ENCODE measurements at places on chromosomes 16 and 17. TPM values are rescaled to one million over a fixed set of nuclear protein-coding genes. Genes with fewer than 3 reads are reported as not detected.

The LCAT gene
- total RNA-seq: 2.3 TPM

The P2RX1 gene
- not detected for total RNA-seq

The SNAI3 gene
- total RNA-seq: 0.47 TPM

The C17orf50 gene
- total RNA-seq: not detected

The SLFN14 gene
- not detected for total RNA-seq

The RRN3 gene
- 53.2 TPM for total RNA-seq

The LDAF1 gene
- 6.8 TPM for total RNA-seq

The MXRA7 gene
- 245 TPM for total RNA-seq

The PERCC1 gene
- total RNA-seq: 111 TPM

- H3K27me3 ChIP-seq: no peaks in the 10 kb centered on the region
- no peak overlapping the region for H3K27ac ChIP-seq
- peak; percentile 65 for DNase-seq
- H3K36me3 ChIP-seq: no peaks in the 10 kb centered on the region
- H3K4me3 ChIP-seq: no peak overlapping the region
Observed at GRCh38 chr16:56203052-56203451, 11.8 kb downstream of the GNAO1 start.

- no peak overlapping the region for H3K4me3 ChIP-seq
- DNase-seq: no peak
- H3K27ac ChIP-seq: no peak overlapping the region
- H3K36me3 ChIP-seq: peaks cover 9% of the 10 kb centered on the region
Observed at GRCh38 chr17:42673266-42673884, 3.4 kb downstream of the PLEKHH3 start.

GRCh38 chr16:15913046-15913698 is 24.8 kb upstream of the CEP20 start:
- DNase-seq: no peak
- no peaks in the 10 kb centered on the region for H3K4me1 ChIP-seq
- no peak overlapping the region for H3K4me3 ChIP-seq
- H3K27me3 ChIP-seq: no peaks in the 10 kb centered on the region
- H3K27ac ChIP-seq: no peak overlapping the region
- no peaks in the 10 kb centered on the region for H3K36me3 ChIP-seq

DNA sequence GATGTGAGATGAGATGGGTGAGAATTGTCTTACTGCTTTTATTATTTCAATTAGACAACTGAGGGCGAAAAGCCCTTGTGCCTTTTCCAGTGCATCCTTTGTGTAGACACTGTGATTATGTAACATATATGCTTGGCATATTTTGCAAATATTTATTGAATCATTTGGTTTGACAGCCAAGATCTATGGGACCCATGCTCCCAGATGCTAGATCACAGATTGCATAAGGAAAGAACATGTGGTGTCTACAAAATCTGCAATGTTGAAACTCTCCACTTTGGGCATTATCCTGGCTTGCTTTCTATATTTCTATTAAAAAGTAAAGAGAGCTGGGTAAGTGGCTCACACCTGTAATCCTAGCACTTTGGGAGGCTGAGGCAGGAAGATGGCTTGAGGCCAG is 4.8 kb upstream of the COG1 start:
- no peaks in the 10 kb centered on the region for H3K27me3 ChIP-seq
- no peak overlapping the region for H3K27ac ChIP-seq
- DNase-seq: no peak
- H3K4me1 ChIP-seq: no peaks in the 10 kb centered on the region
- no peak overlapping the region for H3K4me3 ChIP-seq
- no peaks in the 10 kb centered on the region for H3K36me3 ChIP-seq

- H3K4me3 ChIP-seq: no peak overlapping the region
- H3K27ac ChIP-seq: no peak overlapping the region
- no peak for DNase-seq
Observed at GRCh38 chr17:39701784-39702422, 2.0 kb downstream of the ERBB2 start.

DNA sequence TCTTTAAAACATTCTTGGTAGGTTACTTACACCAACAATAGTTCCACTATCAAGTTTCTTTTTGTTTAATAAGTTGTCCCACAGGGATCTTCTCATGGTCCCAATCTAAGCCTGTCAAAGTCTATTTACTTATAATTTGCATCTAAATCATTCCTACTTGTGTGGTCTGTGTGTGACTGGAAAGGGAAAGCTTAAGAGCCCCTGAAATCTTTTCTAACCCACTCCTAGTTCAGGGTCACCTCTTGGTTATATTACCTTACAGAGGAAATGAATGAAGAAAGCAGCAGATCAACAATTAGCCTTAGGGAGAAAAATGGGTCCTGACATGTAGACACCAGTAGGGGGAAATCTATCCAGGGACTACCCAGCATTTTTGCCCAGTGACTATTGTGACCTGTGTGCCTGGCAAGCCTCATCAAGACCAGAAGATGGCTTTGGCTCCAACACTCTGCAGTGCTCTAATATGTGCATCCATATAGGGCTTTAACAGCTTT is 110.4 kb upstream of the HAS3 start:
- H3K27ac ChIP-seq: no peak overlapping the region
- no peaks in the 10 kb centered on the region for H3K27me3 ChIP-seq
- peak; percentile 51 for DNase-seq
- H3K4me3 ChIP-seq: no peak overlapping the region
- no peaks in the 10 kb centered on the region for H3K36me3 ChIP-seq
- no peaks in the 10 kb centered on the region for H3K4me1 ChIP-seq

GRCh38 chr17:73841431-73842060 is 197.3 kb upstream of the SDK2 start:
- peaks cover 7% of the 10 kb centered on the region for H3K4me1 ChIP-seq
- no peaks in the 10 kb centered on the region for H3K36me3 ChIP-seq
- H3K27me3 ChIP-seq: peaks cover 12% of the 10 kb centered on the region
- peak; percentile 19 for DNase-seq
- no peak overlapping the region for H3K4me3 ChIP-seq
- no peak overlapping the region for H3K27ac ChIP-seq

GRCh38 chr16:89192956-89193575 is 7.3 kb downstream of the SLC22A31 start:
- H3K27ac ChIP-seq: no peak overlapping the region
- no peak for DNase-seq
- H3K36me3 ChIP-seq: peaks cover 62% of the 10 kb centered on the region

DNA sequence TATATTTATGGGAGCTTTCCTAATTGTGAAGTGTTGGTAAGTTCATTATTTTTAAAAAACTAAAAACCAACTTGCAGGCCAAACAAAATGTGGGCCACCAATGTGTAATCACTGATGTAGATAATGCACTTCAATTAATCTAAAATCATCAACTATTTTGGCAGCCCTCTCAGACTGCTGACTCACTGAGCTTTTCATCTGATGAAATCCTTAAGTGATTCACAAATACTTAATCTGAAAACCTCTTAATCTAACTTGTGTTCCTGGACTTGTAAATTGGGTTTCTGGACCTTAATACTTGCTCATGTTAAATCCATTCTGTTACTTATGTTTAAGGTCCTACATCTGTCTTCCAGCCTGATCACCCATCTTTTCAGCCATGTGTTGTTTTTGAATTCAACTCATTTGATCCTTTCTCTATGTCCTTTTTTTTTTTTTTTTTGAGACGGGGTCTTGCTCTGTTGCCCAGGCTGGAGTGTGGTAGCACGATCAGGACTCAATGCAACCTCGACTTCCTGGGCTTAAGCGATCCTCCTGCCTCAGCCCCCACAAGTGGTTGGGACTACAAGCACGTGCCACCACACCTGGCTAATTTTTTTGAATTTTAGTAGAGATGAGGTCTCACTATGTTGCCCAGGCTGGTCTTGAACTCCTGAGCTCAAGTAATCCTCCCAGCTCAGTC is 39.0 kb downstream of the PRKCB start:
- no peaks in the 10 kb centered on the region for H3K4me1 ChIP-seq
- no peaks in the 10 kb centered on the region for H3K27me3 ChIP-seq
- DNase-seq: no peak
- no peaks in the 10 kb centered on the region for H3K36me3 ChIP-seq
- H3K4me3 ChIP-seq: no peak overlapping the region

DNA sequence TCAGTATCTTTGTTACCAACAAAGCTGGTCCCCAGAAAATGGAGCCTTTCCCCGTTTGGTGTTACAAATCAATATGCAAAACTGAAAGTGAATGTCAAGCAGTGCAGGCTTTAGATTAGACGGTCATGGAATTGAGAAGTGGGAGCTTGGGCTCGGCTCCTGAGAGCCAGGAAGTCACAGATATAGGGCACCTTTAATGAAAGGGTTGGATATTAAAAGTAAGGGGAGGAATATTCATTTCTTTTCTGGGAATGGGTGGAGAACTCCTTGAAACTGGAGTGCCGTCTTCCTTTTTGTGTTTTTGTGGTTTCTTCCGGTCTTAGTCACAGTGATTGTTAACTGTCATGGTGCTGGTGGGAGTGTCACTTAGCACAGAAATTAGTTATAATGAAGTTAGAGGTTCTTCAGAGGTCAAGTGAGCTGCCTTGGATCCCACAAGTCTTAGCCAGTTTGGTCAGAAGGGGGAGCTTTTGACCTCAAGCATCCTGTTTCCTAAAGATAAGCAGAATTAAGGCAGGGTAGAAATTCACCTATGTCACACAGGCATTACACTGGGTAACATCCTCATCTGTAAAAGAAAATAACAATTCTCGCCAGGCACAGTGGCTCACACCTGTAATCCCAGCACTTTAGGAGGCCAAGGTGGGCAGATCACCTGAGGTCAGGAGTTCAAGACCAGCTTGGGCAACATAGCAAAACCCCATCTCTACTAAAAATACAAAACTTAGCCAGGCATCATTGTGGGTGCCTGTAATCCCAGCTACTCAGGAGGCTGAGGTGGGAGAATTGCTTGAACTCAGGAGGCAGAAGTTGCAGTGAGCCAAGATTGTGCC is 9.6 kb upstream of the EIF1 start:
- no peaks in the 10 kb centered on the region for H3K4me1 ChIP-seq
- H3K27me3 ChIP-seq: peaks cover 5% of the 10 kb centered on the region
- H3K36me3 ChIP-seq: no peaks in the 10 kb centered on the region
- DNase-seq: no peak
- H3K27ac ChIP-seq: no peak overlapping the region

GRCh38 chr17:42783062-42783790 is 2.8 kb downstream of the WNK4 start:
- no peaks in the 10 kb centered on the region for H3K27me3 ChIP-seq
- H3K4me3 ChIP-seq: no peak overlapping the region
- peaks cover 4% of the 10 kb centered on the region for H3K36me3 ChIP-seq
- no peak overlapping the region for H3K27ac ChIP-seq
- no peak for DNase-seq

GRCh38 chr16:8530752-8531384 is 59.4 kb downstream of the TMEM114 start:
- H3K4me1 ChIP-seq: no peaks in the 10 kb centered on the region
- no peaks in the 10 kb centered on the region for H3K27me3 ChIP-seq
- no peak for DNase-seq
- no peaks in the 10 kb centered on the region for H3K36me3 ChIP-seq

DNA sequence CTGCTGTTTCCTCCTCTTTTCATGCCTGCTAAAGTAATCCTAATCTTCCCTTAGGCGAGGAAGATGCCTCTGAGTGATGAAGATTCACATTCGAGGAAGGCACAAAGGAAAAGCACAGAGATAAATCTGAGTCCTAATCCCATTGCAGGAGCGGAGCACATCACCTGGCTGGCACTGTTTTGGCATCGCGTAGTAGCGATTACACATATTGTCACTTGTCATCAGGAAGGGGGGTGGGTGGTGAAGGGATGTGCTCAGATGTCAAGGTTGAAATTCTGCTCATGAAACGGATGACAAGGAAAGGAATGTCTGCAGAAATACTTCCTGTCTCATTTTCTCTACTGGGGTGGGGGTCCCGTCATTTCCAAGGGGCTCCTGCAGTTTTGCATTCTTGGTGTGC is 363.1 kb upstream of the EEF2KMT start:
- no peak overlapping the region for H3K27ac ChIP-seq
- no peak overlapping the region for H3K4me3 ChIP-seq
- DNase-seq: no peak

DNA sequence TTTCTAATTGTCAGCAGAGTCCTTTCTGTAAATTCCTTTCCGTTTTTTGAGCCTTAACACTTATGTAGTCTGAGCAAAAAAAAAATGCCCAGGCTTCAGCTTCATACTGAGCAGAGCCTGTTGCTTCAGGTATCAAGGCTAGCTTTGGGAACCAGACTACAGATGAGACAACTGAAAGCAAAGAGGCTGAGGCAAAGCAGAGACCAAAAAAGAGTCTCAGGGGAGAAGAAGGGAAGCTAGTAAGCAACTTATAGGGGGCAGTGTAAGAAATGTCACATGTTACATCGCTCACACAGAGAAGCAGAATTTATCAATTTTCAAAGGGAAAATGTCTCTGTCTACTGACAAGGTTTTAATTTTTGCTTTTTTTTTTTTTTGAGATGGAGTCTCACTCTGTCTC is 3.3 kb downstream of the HASPIN start:
- H3K4me3 ChIP-seq: no peak overlapping the region
- no peak overlapping the region for H3K27ac ChIP-seq
- no peak for DNase-seq
- H3K4me1 ChIP-seq: no peaks in the 10 kb centered on the region

DNA sequence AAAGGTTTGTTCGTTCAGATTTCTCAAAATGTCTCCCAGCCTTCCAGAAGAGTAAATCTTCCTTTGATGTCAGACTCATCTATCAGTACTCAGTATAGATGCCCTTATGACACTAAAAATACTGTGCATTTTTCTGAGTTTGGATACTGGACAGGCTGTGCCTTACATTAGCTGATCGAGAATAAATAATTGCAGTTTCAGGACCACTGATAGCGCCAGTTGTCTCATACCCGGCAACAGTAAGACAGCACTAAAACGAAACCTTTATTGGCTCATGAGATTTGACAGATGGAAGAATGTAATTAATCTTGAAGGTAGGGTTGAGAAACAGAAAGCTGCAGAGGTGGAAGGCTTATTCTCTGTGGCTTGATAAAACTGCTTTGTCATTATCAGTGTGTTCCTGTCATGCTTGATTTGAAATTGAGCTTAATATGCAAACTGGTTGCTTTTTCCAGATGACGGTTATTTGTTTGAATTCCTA is 1.2 kb downstream of the ATP6V0A1 start:
- H3K4me1 ChIP-seq: peaks cover 17% of the 10 kb centered on the region
- no peak overlapping the region for H3K27ac ChIP-seq
- peaks cover 12% of the 10 kb centered on the region for H3K36me3 ChIP-seq
- H3K27me3 ChIP-seq: no peaks in the 10 kb centered on the region

- peak overlapping the region; percentile 74 for H3K27ac ChIP-seq
- peaks cover 62% of the 10 kb centered on the region for H3K4me1 ChIP-seq
- no peaks in the 10 kb centered on the region for H3K27me3 ChIP-seq
Observed at GRCh38 chr17:38451840-38452529, 23.7 kb downstream of the ARHGAP23 start.

- H3K4me1 ChIP-seq: no peaks in the 10 kb centered on the region
- no peak overlapping the region for H3K4me3 ChIP-seq
- no peaks in the 10 kb centered on the region for H3K27me3 ChIP-seq
- DNase-seq: no peak
Observed at GRCh38 chr17:10127819-10128425, 70.5 kb downstream of the GAS7 start.

DNA sequence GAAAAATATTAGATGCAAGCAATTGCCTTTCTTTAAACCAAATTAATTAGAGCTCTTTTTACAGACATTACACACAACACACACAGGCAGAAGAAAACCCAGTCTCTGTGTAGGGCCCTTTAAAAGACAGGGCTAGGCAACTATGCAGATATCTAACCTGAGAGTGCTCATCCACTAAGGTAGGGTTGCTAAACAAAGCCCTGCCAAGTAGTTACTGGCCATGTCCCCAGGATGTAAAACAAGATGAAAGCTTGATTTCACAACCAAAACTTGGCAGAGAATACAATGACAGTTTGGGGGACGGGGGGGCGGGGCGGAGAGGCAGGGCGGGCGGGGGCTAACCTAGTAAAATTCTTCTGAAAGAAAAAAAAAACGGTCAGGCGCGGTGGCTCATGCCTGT is 669.0 kb upstream of the CA10 start:
- DNase-seq: no peak
- H3K27ac ChIP-seq: no peak overlapping the region
- H3K4me1 ChIP-seq: no peaks in the 10 kb centered on the region
- no peak overlapping the region for H3K4me3 ChIP-seq
- H3K27me3 ChIP-seq: no peaks in the 10 kb centered on the region
- H3K36me3 ChIP-seq: no peaks in the 10 kb centered on the region

Measured in SJCRH30 (cell line).